ENCODE measurements at places on chromosomes 6 and 20.

DNA sequence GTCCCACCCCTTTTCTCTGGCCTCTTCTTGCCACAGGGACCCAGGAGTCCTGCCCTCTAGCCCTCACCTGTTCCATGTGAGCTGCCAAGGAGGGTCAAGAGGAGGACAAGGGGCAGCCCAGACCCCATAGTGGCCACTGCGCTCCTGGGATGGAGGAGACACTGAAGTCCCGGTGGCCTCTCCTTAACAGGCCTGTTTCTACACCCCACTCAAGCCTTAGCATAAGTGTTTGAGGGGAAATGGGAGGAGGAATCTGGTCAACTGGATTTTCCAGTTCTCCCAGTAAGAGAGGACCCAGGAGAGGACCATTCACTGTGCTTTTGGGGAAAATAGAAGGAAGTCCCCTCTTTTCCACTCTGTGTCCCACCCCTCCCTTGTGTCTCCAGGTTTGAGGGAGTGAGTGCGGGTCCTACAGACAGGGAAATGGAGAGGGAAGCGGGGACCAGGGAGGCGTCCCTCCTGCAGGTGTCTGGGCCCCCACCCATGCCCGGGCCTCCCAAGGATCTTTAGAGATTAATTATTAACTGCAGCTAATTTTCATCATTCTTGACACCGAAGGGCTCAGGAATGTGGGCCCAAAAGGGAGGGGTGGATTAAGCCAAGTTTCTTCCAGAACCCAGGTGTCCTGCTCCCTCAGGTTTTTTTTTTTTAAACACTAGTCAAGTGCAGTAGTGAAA, at the start of gene SFTA2:
Gene SFTA2, minus strand, starts transcription at position 202 of the 677 bp plus-strand sequence. Its CDS starts 74 bp downstream, at position 128.
- DNase-seq: no peak

GRCh38 chr6:140827593-140827992, 1305.1 kb upstream of the GJE1 start:
- no peak for DNase-seq

- DNase-seq: no peak
Observed at GRCh38 chr6:43254138-43254817, 11.0 kb downstream of the TTBK1 start.

GRCh38 chr20:35108921-35109320, 16.3 kb upstream of the TRPC4AP start:
- DNase-seq: no peak

- DNase-seq: no peak
Observed at GRCh38 chr6:24079076-24079475, 46.9 kb upstream of the NRSN1 start.

GRCh38 chr6:79421707-79422484, 115.3 kb downstream of the LCA5 start:
- peak; percentile 10 for DNase-seq

DNA sequence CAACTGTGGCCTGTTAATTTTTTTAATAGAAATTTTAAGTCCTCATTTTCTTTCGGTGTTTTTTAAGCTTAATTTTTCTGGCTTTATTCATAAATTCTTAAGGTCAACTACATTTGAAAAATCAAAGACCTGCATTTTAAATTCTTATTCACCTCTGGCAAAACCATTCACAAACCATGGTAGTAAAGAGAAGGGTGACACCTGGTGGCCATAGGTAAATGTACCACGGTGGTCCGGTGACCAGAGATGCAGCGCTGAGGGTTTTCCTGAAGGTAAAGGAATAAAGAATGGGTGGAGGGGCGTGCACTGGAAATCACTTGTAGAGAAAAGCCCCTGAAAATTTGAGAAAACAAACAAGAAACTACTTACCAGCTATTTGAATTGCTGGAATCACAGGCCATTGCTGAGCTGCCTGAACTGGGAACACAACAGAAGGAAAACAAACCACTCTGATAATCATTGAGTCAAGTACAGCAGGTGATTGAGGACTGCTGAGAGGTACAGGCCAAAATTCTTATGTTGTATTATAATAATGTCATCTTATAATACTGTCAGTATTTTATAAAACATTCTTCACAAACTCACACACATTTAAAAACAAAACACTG, 10.1 kb downstream of the HFE start:
- no peak for DNase-seq

- no peak for DNase-seq
Observed at GRCh38 chr6:52994839-52995088, 320 bp downstream of the GSTA4 start.

DNA sequence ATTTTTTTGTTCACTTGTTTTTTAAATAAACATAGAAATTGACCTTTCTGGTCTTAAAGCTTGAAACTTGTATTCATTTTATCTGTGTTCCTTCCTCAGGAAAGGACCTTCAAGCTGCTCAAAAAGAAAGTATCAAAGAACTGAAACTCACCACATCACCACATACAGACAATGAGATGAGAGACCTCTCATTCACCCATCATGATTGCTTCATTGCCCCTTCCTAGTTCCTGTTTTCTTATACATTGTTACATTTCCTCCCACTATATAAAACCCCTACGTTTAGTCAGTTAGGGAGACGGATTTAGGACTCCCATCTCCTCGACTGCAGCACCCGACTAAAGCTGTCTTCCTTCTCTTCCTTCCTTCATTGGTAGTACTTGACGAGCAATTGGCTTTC, 180.5 kb upstream of the OPRM1 start:
- DNase-seq: no peak

DNA sequence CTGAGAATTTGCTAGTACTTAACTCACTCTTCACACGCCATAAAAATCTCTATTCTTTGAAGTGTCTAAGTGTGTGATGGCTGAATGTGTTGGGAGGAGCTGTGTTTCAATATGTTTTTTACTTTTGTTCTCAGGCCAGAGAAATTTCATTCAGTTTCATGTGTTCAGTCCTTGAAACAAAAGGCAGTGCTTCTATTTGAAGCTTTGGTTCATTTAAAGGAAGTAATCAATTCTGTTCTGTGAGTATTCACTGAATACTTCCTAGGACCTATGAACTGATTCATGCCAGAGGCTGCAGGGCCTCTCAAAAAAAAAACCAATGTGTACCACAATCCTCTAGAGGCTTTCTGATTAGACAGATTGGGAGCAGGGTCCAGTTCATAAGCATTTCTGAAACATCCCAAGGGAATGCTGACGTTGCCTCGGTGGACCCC, 12.4 kb upstream of the F13A1 start:
- DNase-seq: no peak

GRCh38 chr6:48090546-48090945, 20.5 kb downstream of the PTCHD4 start:
- DNase-seq: no peak

DNA sequence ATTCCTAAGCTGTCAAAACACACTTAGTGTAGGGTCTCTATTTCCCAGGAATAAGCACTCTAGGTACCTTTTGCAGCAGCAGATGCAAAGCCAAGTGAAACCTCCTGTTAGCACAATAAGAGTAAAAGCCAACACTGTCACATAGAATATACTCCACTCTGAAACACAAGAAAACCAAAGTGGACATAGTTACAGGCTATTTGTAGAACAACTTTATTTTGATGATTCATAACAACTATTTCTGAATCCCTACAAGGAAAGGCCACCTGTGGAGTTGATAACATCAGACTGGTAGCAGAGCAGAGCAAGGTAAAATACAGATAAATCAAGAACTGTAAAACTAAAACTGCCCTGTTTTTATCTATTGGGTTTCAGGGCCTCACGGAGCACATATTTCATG, 59.7 kb downstream of the ALDH5A1 start:
- DNase-seq: no peak

DNA sequence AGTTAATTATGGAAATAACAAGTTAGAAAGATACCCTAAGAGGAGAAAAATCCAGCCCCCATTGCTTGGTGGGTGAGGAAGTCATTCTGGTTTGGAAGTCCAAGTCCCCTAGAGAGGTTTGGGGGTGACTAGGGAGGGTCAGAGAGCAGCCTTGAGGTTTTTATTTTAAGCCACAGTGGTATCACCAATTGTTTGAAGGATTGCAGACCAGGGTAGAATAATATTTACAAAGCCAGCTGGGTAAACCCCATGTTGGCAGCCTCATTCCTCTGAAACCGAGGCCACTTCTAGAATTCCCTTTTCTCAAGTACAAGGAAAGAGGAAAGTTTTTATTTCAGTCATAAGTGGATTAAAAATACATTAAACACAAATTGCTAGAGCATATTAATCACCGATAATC, 99.7 kb downstream of the TMEM170B start:
- no peak for DNase-seq
